ENCODE measurements at places on chromosomes 13 and 19.

GRCh38 chr13:41199526-41199925, 5.2 kb upstream of the KBTBD7 start:
- no peak for DNase-seq

GRCh38 chr13:63403733-63404132, 1988.1 kb upstream of the PCDH20 start:
- no peak for DNase-seq

- DNase-seq, result no peak
These were observed 7.8 kb upstream of the OPA3 start for GRCh38 chr19:45592366-45592765.

DNA sequence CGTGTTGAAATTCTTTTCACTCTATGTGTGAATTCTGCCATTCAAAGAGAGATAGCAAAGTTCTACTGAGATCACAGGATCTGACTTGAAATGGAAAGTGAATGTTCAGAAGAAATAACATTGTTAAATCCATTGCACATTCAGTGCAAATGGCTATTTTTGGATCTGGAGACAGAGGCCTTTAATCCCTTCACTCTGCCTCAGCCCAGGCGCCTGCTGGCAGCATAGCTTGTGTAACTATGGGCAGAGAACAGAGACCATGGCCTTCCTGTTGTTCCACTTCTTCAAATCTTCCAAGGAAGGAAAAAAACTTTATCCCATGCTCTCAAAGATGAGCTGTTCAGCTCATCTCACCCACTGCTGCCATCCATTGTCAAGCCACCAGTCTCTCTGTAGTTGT, 265.4 kb downstream of the LMO7 start:
- DNase-seq, result no peak

DNA sequence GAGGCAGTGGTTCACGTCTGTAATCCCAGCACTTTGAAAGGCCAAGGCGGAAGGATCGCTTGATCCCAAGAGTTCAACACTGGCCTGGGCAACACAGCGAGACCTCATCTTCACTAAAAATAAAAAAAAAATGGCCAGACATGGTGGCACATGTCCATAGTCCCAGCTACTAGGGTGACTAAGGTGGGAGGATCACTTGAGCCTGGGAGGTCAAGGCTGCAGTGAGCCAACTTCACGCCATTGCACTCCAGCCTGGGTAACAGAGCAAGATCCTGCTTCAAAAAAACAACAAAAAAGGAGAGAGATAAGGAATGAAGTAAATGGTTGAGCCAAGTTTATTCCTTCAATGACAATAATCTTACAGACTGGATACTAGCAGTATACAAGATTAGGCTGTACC, 21.3 kb downstream of the TBC1D4 start:
- DNase-seq, result no peak

Data from activated CD8-positive, alpha-beta memory T cell treated with anti-CD3 and anti-CD28 coated beads for 1 hour (primary cell).